ENCODE measurements at places on chromosomes 1 and 21. TPM values are rescaled to one million over a fixed set of nuclear protein-coding genes. Genes with fewer than 3 reads are reported as not detected.

The GUCA2A gene
- not detected for total RNA-seq

DNA sequence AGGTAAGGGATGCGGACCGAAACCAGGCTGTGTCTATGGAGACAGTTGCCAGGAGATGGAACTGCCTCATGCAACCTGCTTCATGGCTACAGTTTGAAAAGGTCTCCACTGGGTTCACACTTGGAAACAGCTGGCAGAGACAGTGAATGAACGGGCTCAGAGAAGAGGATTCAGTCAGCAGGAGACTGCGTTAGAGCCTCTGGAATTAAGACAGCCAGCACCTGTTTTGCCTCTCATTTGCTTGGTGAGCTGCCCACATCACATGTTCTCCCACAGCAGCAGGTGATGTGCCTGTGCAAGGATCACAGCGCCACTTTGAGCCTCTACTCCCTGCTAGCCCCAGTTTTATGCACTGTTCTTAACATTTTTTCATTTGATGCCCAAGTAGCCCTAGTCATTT, 321.0 kb downstream of the PLPP3 start:
- no peak for DNase-seq

DNA sequence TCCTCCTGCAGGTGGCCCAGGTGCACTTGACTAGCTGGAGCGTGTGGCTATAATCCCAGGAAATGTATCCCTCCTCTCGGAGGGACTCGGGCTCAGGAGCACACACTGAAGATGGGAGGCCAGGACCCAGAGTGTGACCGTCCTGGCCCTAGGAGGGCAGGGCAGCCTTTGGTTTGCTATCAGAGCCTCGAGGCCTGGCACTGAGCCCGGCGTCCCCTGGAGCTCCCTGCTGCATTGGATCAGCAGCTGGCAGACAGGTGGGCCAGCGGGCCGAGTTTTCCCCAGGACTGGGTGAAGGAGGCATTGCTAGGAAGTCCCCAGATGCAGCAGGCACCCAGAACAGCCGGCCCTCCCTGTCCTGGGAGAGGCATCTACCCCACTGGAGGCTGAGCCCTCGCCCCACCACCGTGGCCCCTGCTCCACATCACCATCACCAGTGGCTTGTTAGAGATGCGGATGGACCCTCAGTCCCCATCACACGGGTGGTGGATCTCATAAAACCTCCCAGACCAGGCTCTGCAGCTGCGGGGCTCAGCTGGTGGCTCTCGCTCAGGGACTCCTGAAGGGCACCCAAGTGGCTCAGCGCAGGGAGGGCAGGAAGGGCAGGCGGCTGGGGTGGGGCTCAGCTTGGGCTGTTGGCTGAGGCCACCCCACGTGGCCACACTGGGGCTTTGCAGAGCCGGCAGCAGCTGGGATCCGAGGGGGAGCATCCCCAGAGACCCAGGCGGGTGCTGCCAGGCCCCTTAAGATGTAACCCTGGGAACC, 32.7 kb upstream of the POFUT2 start:
- DNase-seq: peak; percentile 80

The MAPKAPK2 gene
- total RNA-seq: 102 TPM

The PPIAL4G gene
- total RNA-seq: not detected
